CD8-positive, alpha-beta memory T cell (primary cell): ENCODE measurements at places on chromosomes 13 and 19. TPM values are rescaled to one million over a fixed set of nuclear protein-coding genes. Genes with fewer than 3 reads are reported as not detected.

Gene PRKCG
- not detected for total RNA-seq

Gene ATP13A1
- 93.6 TPM for total RNA-seq

Gene FAM124A
- 0.13 TPM for total RNA-seq

Gene GARIN5B
- not detected for total RNA-seq

Gene SCGB2B2
- 0.22 TPM for total RNA-seq

Gene FCHO1
- total RNA-seq = 38.7 TPM

Gene SLITRK5
- total RNA-seq = not detected

Gene GPR12
- not detected for total RNA-seq

Gene LRRC25
- 0.31 TPM for total RNA-seq

DNA sequence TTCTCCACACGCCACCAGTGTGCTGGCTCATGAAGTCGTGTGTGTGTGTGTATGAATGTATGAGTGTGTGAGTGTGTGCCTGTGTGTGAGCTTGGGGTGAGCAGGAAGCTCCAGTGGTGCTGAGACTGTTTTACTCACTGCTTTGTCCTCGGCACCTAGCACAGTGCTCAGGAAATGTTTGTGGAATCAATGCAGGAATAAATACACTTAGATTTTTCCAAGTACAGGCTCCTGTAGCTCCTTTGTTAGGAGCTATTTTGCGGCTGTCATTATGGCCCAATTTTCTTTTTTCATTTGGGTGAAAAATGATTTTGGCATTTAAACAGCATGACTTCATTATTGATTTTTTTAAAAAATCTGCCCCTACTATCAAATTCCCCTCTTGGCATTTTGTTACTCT lies 193.5 kb upstream of the KL start:
- H3K27ac ChIP-seq = no peak overlapping the region
- H3K4me1 ChIP-seq = no peaks in the 10 kb centered on the region
- no peaks in the 10 kb centered on the region for H3K36me3 ChIP-seq
- no peak for DNase-seq
- no peaks in the 10 kb centered on the region for H3K27me3 ChIP-seq

DNA sequence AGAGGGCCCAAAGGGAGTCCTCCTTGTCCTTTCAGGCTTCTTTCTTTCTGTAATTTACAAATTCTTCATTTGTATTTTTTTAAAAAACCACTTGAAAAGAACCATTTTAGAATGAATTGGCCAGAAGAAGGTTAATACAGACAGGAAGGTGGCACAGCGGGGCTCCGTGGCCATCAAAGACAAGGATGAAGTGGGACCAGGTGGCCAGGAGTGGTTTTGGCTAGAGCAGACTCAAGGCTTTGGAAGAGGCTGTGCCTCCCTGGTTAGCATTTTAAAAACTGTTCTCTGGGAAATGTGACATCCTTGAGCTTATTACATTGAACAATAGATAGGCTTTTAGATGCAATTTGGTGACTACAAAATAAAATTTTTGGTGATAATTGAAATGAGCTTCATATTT lies 48.4 kb downstream of the ATP8A2 start:
- DNase-seq = no peak
- H3K4me1 ChIP-seq = no peaks in the 10 kb centered on the region
- H3K36me3 ChIP-seq = no peaks in the 10 kb centered on the region
- H3K27me3 ChIP-seq = no peaks in the 10 kb centered on the region
- no peak overlapping the region for H3K4me3 ChIP-seq

- H3K27me3 ChIP-seq = no peaks in the 10 kb centered on the region
- H3K4me1 ChIP-seq = peaks cover 8% of the 10 kb centered on the region
- no peak for DNase-seq
- no peaks in the 10 kb centered on the region for H3K36me3 ChIP-seq
- H3K4me3 ChIP-seq = no peak overlapping the region
Measured at GRCh38 chr13:24631922-24632321, 48.3 kb upstream of the ATP12A start.

GRCh38 chr13:46313432-46314257 lies 73.4 kb downstream of the RUBCNL start:
- DNase-seq = no peak
- H3K27ac ChIP-seq = peak overlapping the region; percentile 55
- no peaks in the 10 kb centered on the region for H3K36me3 ChIP-seq
- H3K4me3 ChIP-seq = peak overlapping the region; percentile 33
- H3K4me1 ChIP-seq = peaks cover 6% of the 10 kb centered on the region

- H3K36me3 ChIP-seq = peaks cover 41% of the 10 kb centered on the region
- DNase-seq = no peak
- H3K27me3 ChIP-seq = no peaks in the 10 kb centered on the region
Measured at GRCh38 chr19:45827459-45828093, 12.5 kb upstream of the RSPH6A start.

GRCh38 chr13:111317571-111318345 lies 2.7 kb upstream of the TEX29 start:
- H3K4me1 ChIP-seq = no peaks in the 10 kb centered on the region
- H3K27ac ChIP-seq = no peak overlapping the region
- no peaks in the 10 kb centered on the region for H3K27me3 ChIP-seq
- H3K4me3 ChIP-seq = no peak overlapping the region
- DNase-seq = no peak
- H3K36me3 ChIP-seq = no peaks in the 10 kb centered on the region

- DNase-seq = no peak
- no peak overlapping the region for H3K27ac ChIP-seq
- H3K27me3 ChIP-seq = no peaks in the 10 kb centered on the region
- no peak overlapping the region for H3K4me3 ChIP-seq
Measured at GRCh38 chr13:107681600-107681999, 533.7 kb downstream of the LIG4 start.

GRCh38 chr19:46374536-46375475 lies 27.9 kb downstream of the PPP5C start:
- peaks cover 22% of the 10 kb centered on the region for H3K36me3 ChIP-seq
- DNase-seq = no peak

DNA sequence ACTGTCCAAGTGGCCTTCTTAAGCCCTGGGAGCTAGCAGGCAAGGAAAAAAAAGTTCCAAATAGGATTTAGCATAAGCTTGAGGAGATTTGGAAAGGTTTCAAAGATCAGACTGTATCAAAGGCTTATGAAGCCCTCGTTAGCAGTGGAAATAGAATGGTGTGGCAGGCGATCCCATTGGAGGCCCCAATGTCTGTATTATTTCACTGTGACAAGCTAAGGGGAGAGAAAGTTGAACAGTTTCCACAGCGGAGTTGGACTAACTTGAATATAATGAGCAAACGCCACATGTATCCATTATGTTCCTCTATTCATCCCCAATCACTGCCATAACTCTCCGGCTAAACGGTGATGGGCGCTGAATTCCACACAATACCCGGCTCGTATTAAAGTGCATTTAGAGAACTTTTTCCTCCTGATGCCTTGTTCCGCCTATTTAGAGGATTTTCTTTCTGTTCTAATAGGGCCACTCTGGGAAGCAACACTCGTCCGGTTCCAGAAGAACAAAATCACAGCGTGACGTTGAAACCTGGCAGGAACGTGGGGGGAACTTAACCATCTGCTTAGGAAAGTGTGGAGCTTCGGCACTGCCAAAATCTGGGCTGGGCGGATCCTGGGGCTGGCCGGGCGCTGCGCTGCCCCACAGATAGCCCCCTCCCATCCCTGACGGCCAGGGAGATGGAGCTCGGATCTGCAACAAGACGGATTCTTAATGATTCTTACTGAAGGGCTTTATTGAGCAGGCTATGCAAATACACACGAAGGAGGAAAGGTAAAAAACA lies 1.0 kb upstream of the PCDH8 start:
- DNase-seq = no peak
- no peak overlapping the region for H3K4me3 ChIP-seq
- H3K27ac ChIP-seq = no peak overlapping the region
- H3K4me1 ChIP-seq = peaks cover 17% of the 10 kb centered on the region
- peaks cover 47% of the 10 kb centered on the region for H3K27me3 ChIP-seq

GRCh38 chr13:32525766-32526165 lies 12.8 kb downstream of the N4BP2L2 start:
- H3K36me3 ChIP-seq = peaks cover 8% of the 10 kb centered on the region
- H3K4me1 ChIP-seq = peaks cover 23% of the 10 kb centered on the region
- no peak overlapping the region for H3K4me3 ChIP-seq
- H3K27ac ChIP-seq = no peak overlapping the region
- no peaks in the 10 kb centered on the region for H3K27me3 ChIP-seq

GRCh38 chr19:14434543-14435319 lies 1.6 kb downstream of the PKN1 start:
- DNase-seq = no peak
- peak overlapping the region; percentile 47 for H3K4me3 ChIP-seq
- H3K4me1 ChIP-seq = peaks cover 52% of the 10 kb centered on the region
- peak overlapping the region; percentile 74 for H3K27ac ChIP-seq
- H3K36me3 ChIP-seq = no peaks in the 10 kb centered on the region

DNA sequence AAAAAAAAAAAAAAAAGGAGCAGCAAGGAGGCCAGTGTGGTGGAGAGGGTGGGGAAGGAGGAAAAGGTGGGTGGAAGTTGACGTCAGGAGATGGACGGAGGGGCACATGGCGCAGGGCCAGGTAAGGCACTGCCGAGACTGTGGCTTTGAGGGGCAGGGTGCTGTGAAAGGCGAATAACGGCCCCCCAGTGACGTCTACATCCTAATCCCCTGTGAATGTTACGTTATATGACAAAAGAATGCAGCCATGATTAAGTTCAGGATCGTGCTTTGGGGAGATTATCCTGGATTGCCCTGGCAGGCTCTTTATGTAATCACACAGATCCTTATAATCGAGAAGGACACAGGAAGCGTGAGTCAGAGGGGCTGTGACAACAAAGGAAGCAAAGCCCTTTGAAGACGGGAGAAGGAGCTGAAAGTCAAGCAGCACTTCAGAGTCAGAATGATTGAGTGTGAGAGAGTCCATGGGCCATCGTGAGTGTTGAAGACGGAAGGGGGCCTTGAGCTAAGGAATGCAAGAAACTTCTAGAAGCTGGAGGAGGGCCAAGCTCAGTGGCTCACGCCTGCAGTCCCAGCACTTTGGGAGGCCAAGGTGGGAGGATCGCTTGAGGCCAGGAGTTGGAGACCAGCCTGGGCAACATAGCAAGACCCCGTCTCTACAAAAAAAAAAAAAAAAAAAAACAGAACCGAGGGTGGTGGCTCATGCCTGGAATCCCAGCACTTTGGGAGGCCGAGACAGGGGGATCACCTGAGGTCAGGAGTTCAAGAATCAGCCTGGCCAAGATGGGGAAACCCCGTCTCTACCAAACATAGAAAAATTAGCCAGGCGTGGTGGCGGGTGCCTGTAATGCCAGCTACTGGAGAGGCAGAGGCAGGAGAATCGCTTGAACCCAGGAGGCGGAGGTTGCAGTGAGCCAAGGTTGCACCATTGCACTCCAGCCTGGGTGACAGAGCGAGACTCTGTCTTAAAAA lies 13.8 kb upstream of the CEACAM16 start:
- H3K36me3 ChIP-seq = no peaks in the 10 kb centered on the region
- DNase-seq = no peak
- no peak overlapping the region for H3K4me3 ChIP-seq
- H3K27me3 ChIP-seq = no peaks in the 10 kb centered on the region

DNA sequence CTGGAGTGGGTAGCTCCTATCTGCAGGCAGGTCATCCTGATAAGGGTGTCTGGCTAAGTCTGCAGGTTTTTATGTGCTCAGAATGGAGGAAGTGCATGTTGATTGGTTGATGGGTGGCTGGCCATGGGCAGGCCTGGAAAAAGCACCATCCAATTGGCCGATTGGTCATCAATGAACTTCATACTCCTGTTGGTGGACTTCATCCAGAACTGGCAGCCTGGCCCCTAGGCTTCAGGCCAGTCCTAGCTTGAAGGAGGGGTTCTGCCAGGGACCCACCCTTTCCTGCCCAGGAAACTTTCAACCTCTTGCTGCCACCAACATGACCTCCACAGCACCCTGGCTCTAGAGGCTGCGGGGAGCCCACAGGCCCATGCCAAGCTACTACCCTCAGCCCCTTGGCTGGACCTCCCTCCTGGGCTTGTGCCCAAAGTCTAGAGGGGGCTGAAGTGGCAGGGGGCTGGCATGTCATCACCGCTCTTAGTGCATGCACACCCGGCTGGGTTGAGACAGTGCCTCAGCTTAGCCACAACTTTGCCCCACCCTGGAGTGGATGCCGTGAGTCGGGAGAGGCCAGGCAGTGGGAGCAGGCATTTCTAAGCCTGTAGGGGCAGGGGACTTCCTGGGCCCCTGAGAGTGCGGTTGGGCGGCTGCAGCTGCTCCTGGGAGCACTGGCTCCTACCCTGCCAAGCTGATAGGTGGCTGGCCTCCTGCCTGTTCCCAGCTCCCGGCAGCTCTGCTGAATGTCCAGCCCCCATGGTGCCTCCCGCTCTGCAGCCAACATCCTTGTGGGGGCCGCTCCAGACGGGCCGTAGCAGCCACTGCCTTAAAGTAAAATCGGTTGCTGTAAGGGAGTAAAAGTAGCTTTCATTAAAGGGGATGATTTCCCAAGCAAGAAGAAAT lies 13.2 kb downstream of the DNAJC15 start:
- no peak for DNase-seq
- no peak overlapping the region for H3K4me3 ChIP-seq
- H3K27ac ChIP-seq = no peak overlapping the region
- H3K4me1 ChIP-seq = no peaks in the 10 kb centered on the region
- no peaks in the 10 kb centered on the region for H3K27me3 ChIP-seq

DNA sequence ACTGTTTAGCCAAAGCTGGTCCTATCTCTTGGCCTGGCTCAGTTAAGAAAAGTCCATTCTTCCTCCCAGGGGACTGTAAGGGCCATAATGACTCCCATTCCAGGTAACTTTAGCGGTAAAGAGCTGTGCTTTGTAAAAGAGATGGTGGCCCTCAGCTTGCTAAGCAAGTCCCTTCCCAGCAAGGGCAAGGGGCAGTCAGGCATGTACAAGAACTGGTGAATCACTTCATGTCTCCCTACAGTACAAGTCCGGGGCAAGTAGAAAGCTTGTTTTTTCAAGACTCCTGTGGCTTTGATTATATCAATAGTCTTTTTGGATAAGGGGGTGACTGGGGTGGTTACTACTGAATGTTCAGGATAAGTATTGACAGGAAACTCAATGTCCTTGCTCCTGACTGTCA lies 88.9 kb downstream of the SLC25A15 start:
- DNase-seq = no peak
- no peak overlapping the region for H3K4me3 ChIP-seq
- H3K36me3 ChIP-seq = no peaks in the 10 kb centered on the region
- H3K27me3 ChIP-seq = no peaks in the 10 kb centered on the region
- no peaks in the 10 kb centered on the region for H3K4me1 ChIP-seq
- no peak overlapping the region for H3K27ac ChIP-seq

DNA sequence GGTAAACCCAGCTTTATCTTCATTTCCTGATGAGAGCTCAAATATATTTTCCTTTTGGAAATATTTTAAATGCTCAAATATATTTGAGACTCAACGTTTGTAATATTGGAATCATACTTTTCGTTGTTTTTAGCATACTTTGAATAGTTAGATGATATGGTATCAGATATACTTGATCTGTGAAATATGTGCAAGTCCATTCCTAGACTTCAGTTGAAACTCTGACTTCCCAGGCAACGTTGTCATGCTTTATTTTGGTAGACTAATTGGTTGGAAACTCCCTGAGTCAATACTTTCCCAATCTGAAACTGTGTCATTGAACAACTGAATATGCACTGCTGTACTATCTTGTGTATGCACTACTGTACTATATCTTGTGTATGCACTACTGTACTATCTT lies 378.5 kb downstream of the MYO16 start:
- DNase-seq = no peak
- H3K4me3 ChIP-seq = no peak overlapping the region
- no peak overlapping the region for H3K27ac ChIP-seq
